A549 treated with CpdA at 1 μM for 4 hours (cell line): ENCODE measurements at places on chromosomes 4 and X. TPM values are rescaled to one million over a fixed set of nuclear protein-coding genes. Genes with fewer than 3 reads are reported as not detected.

Gene SMPX
- not detected in 5 replicates for total RNA-seq

Gene UCP1
- 0.08 to 0.10 TPM in 2 of 5 replicates, not detected in the others for total RNA-seq

Gene TBC1D9
- total RNA-seq: 6.6 to 8.4 TPM (median 7.4 TPM) in 5 replicates

Gene SLC30A9
- 22.9 to 40.8 TPM (median 26.0 TPM) in 5 replicates for total RNA-seq

Gene PF4V1
- not detected in 5 replicates for total RNA-seq

Gene ATP8A1
- total RNA-seq: 0.03 to 0.23 TPM (median 0.05 TPM) in 5 replicates

Gene NUDT10
- total RNA-seq: 0.28 to 0.67 TPM (median 0.38 TPM) in 5 replicates

Gene NR3C2
- total RNA-seq: 0.01 to 0.13 TPM in 2 of 5 replicates, not detected in the others

Gene TKTL2
- not detected in 5 replicates for total RNA-seq
